ENCODE measurements at places on chromosomes 7 and 10.

- DNase-seq = no peak
Measured at GRCh38 chr10:46250898-46251856, 35.6 kb upstream of the ANTXRL start.

- DNase-seq = peak; percentile 5
Measured at GRCh38 chr10:106175760-106176377, 988.6 kb downstream of the SORCS1 start.

DNA sequence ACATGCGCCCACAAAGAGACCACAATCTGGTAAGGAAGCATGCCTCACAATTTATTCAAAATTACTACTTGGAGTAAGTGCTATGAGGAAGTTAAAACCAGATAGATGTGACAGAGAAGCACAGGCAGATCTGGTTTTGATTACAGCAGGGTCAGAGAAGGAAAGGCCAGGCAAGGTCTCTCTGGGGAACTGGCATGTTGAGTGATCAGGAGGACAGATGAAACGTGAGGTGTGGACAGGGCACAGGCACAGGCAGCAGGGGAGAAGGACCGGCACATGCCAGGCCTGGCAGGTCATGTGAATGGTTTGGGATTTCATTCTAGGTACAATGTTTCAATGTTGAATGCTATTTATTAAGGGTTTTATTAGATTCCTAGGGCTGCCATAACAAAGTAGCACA lies 51.6 kb downstream of the GPAM start:
- no peak for DNase-seq

DNA sequence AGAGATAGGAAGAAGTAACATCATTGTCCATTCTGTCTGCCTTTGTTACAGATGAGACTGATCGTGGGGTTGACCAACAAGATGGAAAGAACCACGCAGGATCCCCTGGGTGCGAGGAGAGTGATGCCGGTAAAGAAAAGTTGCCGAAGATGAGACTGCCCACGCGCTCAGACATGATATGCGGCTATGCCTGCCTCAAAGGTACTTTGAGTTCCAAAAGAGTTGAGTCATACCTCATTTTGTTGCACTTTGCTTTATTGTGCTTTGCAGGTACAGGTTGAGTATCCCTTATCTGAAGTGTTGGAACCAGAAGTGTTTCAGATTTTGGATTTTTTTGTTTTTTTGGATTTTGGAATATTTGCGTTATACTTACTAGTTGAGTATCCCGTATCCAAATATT lies 12.2 kb upstream of the CLCN1 start:
- DNase-seq = no peak

- DNase-seq = no peak
Measured at GRCh38 chr10:125781374-125781773, 5.8 kb upstream of the MMP21 start.

DNA sequence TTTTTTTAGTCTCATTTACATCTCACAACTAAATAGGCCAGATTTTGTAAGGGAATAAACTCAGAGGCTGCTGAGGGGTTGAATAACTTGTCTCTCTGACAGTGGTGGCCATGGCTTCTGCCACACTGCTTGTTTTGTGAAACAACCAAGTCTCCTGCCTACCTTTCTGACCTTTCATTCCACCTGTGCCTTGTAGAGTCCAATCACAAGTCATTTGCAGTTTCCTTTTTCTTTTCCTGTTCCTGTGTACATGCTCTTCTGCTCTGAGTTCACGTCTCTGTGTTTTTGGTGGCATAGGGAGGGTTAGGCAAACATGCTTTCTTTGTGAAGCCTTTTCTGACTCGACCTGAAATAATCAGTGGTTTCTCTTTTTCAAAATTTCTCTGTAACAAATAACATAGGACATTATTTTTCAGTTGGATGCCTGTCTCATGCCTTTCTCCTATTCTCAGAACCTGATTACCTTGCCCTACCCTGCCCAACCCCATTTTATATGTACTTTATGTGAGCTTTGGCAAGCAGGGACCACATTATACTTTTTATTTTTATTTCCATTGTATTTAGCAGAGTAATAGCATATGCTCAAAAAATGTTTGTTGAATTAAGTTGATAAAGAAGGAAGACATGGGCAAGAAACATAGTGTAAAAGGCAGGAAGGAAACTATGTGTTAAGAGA lies 81.7 kb downstream of the HDAC9 start:
- DNase-seq = no peak

GRCh38 chr7:132380059-132380458 lies 196.2 kb downstream of the PLXNA4 start:
- DNase-seq = peak; percentile 76

GRCh38 chr7:82468435-82468834 lies 24.9 kb upstream of the CACNA2D1 start:
- DNase-seq = no peak

GRCh38 chr7:22320416-22320815 lies 36.5 kb downstream of the RAPGEF5 start:
- DNase-seq = no peak

DNA sequence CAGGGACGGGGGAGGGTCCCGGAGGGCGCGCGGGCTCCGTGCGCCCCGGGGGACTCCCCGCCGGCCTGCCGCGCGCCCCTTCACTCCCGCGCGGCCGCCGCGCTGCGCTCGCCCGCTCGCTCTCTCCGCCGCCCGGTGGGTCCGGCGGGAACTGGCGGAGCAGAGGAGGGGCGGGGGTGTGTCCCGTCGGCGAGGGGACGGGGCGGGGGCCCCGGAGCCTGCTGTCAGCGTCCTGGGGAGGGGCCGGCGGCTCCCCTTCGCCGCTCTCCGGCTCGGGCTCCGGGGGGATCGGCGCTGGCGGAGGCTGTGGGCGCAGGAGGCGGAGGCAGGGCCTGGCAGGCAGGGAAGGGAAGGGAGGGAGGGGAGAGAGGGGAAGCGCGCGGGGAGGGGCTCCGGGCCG lies at the start of gene SH3PXD2A:
Gene SH3PXD2A, minus strand, starts transcription at position 153 of the 400 bp plus-strand sequence. CDS start 310 bp downstream, outside the sequence.
- peak; percentile 80 for DNase-seq

DNA sequence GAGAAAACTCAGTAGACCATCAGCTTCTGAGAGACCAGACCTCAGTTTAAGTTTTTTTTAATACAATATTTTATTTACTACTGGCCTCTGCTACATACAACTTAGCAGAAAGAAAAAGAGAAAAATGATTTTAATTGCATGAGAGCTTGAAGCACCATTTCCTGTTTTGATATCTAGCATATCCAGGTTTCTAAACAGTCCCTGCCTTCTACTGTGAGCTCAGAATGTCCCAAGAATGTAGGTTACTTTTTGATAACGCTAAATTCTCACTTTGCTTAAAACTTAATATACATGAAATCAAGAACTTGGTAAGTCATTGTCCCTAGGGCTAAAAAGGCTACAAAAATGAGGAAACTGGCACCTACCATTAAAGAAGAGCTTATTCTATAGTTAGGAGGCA lies 7.0 kb downstream of the TMEM243 start:
- DNase-seq = no peak

DNA sequence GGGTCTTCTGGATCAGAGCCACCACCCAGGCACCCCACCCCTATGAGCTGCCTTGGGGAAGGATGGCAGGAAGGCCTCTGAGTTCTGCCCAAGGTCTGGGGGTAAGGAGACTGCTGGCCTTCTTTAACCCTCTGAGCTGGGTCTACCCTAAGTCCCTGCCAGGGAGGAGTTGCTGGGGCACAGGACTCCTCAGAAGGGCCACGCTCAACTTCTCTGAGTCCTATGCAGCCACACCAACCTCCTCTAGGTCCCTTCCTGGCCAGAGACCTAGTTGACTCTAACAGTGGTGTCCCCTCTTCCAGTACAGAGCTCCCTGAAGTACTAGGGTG lies 2.6 kb upstream of the NEURL1 start:
- no peak for DNase-seq

GRCh38 chr7:131897016-131897789 lies 340.8 kb upstream of the PODXL start:
- no peak for DNase-seq
